ENCODE measurements at places on chromosomes 16 and 17.
A peak's percentile ranks its signal among the peaks of the same experiment; 100 is the strongest.

DNA sequence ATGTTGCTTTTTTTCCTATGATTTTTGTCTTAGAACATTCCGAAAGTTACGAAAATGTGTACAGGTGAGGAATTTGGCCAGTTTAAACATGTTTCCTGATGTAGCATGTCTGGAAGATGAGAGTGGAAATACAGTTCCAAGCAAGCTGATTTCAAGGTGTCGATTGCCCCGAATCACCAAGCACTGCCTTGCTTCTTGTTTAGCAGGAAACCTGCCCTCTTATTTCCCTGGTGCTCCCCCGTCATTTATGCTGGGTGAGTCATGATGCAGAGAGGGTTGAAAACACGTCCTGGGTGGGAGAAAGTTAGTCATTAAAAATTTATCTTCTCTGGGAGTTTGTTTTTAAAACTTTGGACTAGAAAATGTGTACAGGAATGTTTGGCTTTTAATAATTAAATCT is 608.6 kb upstream of the EEF2KMT start:
- no peak for DNase-seq

DNA sequence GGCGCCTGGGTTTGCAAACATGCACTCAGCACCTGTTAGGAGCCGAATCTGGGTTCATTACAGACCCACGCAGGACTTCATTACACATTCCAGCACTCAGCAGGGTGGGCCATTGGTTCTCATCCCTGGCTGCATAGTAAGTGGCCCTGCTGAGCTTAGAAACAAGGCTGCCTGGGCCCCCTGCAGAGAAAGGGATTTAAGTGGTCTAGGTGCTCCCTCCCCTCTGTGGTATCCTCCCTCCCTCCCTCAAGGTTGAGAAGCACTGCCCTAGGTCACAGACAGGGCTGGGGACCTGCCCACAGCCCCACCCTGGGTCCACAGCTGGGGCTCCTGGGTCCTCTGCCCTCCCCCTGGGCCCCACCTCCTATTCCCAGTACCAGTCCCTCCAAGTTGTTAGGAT is 28.3 kb downstream of the WNT3 start:
- DNase-seq: no peak

- DNase-seq: no peak
Observed at GRCh38 chr17:50443505-50443974, 17.5 kb downstream of the ACSF2 start.

- no peak for DNase-seq
Observed at GRCh38 chr16:69921127-69921526, 30.0 kb upstream of the CLEC18A start.

- no peak for DNase-seq
Observed at GRCh38 chr16:71648162-71648561, 22.2 kb downstream of the MARVELD3 start.

GRCh38 chr17:69142175-69142802 is 594 bp upstream of the ABCA6 start:
- DNase-seq: no peak

- DNase-seq: no peak
Observed at GRCh38 chr16:23929856-23930255, 94.1 kb downstream of the PRKCB start.

DNA sequence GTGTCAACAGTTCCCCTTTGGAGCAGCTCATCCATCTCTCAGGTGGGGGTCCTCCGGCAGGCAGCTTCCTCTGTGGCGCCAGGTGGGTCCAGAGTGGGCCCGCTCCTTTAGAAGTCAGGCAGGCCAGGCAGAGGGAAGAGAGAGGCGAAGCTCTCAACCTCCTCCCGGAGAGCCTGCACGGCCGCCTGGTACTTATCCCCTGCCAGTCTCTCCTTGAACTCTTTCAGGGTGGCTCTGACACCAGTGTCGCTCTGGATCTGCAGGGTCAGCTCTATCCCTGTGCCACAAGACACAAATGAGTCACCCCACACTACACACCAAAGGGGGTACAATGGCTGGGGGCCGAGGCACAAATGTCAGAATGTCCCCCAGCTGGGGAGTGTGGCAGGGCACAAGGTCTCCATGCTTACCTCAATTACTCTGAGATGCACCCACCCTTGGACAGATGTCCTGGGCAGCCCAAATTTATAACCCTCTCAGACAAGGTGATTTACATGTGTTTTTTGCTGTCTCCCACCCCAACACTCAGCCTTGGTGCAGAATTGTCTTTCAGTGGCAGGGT is 13.6 kb downstream of the SMCR8 start:
- no peak for DNase-seq

- no peak for DNase-seq
Observed at GRCh38 chr17:34275881-34276280, 5.9 kb downstream of the CCL7 start.

- no peak for DNase-seq
Observed at GRCh38 chr17:68491381-68492231, 20.6 kb upstream of the PRKAR1A start.

DNA sequence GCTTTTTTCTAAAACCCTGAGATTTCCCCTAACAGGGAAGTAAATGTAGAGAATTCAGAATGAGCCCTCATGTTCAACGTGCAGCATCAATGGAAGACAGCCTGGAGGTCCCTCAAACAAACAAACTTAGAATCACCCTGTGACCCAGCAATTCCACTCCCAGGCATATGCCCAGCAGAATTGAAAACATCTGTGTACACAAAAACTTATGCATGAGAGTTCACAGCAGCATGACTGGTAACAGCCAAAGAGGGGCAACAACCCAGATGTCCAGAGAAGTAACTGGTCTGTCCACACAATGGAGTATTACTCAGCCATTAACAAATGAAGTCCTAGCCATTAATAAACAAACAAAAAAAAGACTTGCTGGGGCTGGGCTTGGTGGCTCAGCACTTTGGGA is 252.7 kb downstream of the PARN start:
- no peak for DNase-seq

GRCh38 chr16:80150978-80151721 is 389.6 kb upstream of the DYNLRB2 start:
- no peak for DNase-seq

- DNase-seq: no peak
Observed at GRCh38 chr16:85687651-85688471, 893 bp downstream of the GINS2 start.

GRCh38 chr16:83389751-83390150 is 418.0 kb upstream of the HSBP1 start:
- no peak for DNase-seq

DNA sequence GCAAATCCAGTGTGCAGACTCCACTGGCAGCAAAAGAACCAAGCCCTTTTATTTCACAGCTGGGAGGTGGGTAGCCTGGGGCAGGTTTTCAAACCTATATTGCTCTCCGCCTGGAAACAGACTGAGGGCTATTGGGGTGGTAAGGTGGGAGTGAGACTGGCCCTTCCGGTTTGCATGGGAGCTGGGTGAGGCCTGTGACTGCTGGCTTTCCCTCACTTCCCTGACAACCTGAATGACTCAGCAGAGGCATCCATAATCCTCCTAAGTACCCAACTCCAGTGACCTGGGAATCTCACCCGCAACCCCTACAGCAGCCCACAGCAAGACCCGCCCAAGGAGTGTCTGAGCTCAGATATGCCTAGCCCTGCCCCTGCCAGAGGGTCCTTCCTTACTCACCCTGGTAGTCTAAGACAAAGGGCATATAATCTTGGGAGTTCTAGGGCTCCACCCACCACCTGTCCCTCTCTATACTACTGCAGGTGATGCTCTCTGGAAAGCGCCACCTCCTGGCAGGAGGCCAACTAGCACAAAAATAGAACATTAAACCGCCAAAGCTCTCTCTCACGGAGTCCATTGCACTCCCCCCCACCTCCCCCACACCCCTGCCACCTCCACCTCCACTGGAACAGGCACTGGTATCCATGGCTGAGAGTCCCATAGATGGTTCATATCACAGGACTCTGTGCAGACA is 602.0 kb upstream of the C16orf82 start:
- DNase-seq: no peak

DNA sequence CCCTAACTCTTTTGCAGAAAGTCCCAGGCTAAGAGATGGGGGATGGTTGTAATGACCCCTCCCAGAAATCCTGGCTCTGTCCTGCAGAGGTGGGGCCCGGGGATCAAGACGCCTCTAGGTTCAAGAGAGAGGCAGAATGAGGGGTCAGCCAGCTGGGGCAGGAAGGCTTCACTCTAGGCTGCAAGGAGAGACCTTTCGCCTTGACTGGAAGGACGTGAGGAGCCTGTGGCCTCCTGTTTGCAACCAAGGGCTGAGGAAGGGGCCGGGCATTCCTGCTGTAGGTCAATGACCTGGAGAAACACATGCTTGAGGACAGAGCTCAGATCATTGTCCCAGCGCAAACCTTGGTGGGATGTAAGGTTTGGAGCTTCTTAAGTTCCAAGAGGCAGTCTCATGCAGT is 8.7 kb upstream of the CETP start:
- DNase-seq: no peak

DNA sequence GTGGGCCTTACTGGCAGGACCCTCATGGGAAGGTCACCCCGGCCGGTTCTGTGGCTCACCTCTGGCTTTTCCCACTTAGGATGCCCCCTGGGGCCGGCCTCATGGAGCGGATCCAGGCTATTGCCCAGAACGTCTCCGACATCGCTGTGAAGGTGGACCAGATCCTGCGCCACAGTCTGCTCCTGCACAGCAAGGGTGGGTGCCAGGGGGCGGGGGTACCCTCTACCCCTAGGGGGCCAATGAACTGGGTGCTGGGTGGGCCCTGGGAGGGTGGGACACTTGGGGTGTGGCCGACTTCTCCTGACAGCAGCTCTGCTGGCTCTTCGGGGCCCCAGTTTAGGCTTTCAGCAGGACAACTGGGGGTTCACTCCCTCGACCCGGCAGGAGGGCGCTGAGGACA is 34.3 kb downstream of the MGAT5B start:
- no peak for DNase-seq

GRCh38 chr16:88491560-88492310 is 38.7 kb downstream of the ZFPM1 start:
- DNase-seq: no peak

DNA sequence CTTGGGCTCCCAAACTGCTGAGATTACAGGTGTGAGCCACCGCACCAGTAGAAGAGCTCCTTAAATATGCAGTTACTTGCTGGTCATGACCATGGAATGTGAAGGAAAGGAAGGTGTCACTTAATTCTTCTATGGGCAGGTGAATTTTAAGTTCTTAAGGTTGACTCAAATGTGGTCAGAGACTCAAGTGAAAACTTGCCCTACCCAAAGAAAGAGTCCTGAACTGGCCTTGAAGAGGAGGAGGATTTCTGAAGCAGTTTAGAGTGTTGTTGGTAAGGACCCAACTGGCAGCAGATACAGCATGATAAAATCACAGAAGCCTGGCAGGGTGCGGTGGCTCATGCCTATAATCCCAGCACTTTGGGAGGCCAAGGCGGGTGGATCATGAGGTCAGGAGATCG is 29.4 kb downstream of the CHD9 start:
- no peak for DNase-seq

- no peak for DNase-seq
Observed at GRCh38 chr17:74006371-74006770, 197.1 kb upstream of the RPL38 start.

DNA sequence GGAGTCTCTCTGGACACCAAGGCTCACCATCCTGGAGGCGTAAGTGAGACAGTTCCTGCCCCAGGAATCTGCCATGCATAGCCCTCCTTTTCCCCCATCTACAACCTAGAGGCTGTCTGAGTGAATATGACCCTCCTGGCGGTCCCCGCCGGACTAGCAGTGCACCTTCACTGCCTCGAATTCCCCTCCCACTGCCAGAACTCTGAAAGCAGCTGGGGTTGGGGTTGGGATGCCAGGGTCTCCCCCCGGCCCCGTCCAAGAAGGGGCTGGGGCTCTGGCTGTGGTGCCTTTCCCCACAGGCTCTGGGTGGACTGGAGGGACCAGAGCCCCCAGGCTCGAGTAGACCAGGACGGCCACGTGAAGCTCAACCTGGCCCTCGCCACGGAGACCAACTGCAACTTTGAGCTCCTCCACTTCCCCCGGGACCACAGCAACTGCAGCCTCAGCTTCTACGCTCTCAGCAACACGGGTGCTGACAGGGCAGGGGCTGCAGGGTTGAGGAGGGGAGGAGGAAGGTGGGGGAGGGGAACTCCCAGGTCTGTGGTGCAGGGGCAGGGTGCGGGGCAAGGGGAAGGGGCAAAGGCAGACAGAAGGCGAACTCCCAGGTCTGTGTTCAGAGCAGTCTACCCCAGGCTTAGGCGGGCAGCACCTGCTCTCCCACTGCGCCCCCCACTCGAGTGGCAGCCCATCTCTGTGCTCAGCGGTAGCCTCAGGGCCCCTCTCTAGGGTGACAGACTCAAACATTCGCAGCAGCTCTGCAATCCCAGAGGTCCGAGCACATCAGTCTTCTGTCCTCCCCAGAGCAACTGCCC is 1.2 kb downstream of the ZACN start:
- no peak for DNase-seq

GRCh38 chr17:27609611-27610303 is 21.2 kb upstream of the LGALS9 start:
- peak; percentile 2 for DNase-seq

Data from iPS DF 6.9 (cell line).